Esophagus muscularis mucosa (tissue), 4 donors: ENCODE measurements at places on chromosomes 1 and 21. TPM values are rescaled to one million over a fixed set of nuclear protein-coding genes. Genes with fewer than 3 reads are reported as not detected.

The KRTAP20-3 gene
- total RNA-seq, result not detected

The TMPRSS15 gene
- not detected for total RNA-seq

The REG4 gene
- not detected for total RNA-seq

The LCE3E gene
- not detected for total RNA-seq
